ENCODE measurements at places on chromosomes 16 and 17. TPM values are rescaled to one million over a fixed set of nuclear protein-coding genes. Genes with fewer than 3 reads are reported as not detected.

The AOC2 gene
- 2.7 TPM for total RNA-seq

The GRN gene
- total RNA-seq: 44.2 TPM

The ATMIN gene
- 26.7 TPM for total RNA-seq

The MMP28 gene
- not detected for total RNA-seq

The CCL16 gene
- total RNA-seq: not detected

The TRAP1 gene
- total RNA-seq: 132 TPM

The KRT25 gene
- total RNA-seq: not detected

The TNFRSF12A gene
- 5.7 TPM for total RNA-seq

The KRTAP2-1 gene
- not detected for total RNA-seq

The MT1F gene
- total RNA-seq: 24.1 TPM

The RRAD gene
- 0.66 TPM for total RNA-seq

The KRTAP4-6 gene
- total RNA-seq: not detected

The IRX6 gene
- not detected for total RNA-seq

The TSNAXIP1 gene
- total RNA-seq: 0.36 TPM

The SHISA9 gene
- total RNA-seq: 0.02 TPM

The TBC1D26 gene
- total RNA-seq: not detected

The XAF1 gene
- 199 TPM for total RNA-seq

The QPRT gene
- total RNA-seq: 12.5 TPM

The GNGT2 gene
- total RNA-seq: 13.3 TPM

The TEKT1 gene
- not detected for total RNA-seq

The PIRT gene
- total RNA-seq: not detected

The NACA2 gene
- total RNA-seq: not detected

The FNDC8 gene
- total RNA-seq: not detected

The HASPIN gene
- total RNA-seq: 26.9 TPM

The CCL14 gene
- total RNA-seq: not detected

The GJC1 gene
- 2.2 TPM for total RNA-seq

The ATP2A1 gene
- total RNA-seq: 1.6 TPM

The HSD3B7 gene
- 3.8 TPM for total RNA-seq

The MT1G gene
- 30.1 TPM for total RNA-seq

The SCGB1C2 gene
- not detected for total RNA-seq

The KRTAP2-3 gene
- total RNA-seq: not detected

The SSTR5 gene
- total RNA-seq: not detected

The NEUROD2 gene
- total RNA-seq: not detected

The CMTM1 gene
- total RNA-seq: 17.9 TPM

The SHPK gene
- 12.6 TPM for total RNA-seq

The RASL10B gene
- total RNA-seq: 0.27 TPM

The SULT1A4 gene
- total RNA-seq: 9.8 TPM

The TBC1D28 gene
- not detected for total RNA-seq

The KRTAP4-1 gene
- not detected for total RNA-seq

The PRR11 gene
- total RNA-seq: 55.1 TPM

The TRIM72 gene
- not detected for total RNA-seq

The VAT1 gene
- total RNA-seq: 18.5 TPM

The KRTAP1-1 gene
- total RNA-seq: not detected

The TK1 gene
- total RNA-seq: 78.0 TPM

The TBX2 gene
- not detected for total RNA-seq

The CCL17 gene
- not detected for total RNA-seq

The EPN2 gene
- total RNA-seq: 4.7 TPM

The RASD1 gene
- total RNA-seq: 0.80 TPM

The RGS9 gene
- total RNA-seq: 22.7 TPM

The GCGR gene
- total RNA-seq: 0.07 TPM

The TBKBP1 gene
- total RNA-seq: 1.2 TPM

The RSKR gene
- 27.2 TPM for total RNA-seq

The SYCE1L gene
- total RNA-seq: 8.0 TPM

The PMFBP1 gene
- 1.1 TPM for total RNA-seq

The CCL4 gene
- 8.0 TPM for total RNA-seq

The PLA2G10 gene
- not detected for total RNA-seq
